Transverse colon (tissue), 4 donors: ENCODE measurements at places on chromosomes 6 and 20.

- DNase-seq: no peak
Measured at GRCh38 chr6:139600343-139600742, 225.9 kb upstream of the CITED2 start.

GRCh38 chr6:136895901-136896300, 26.2 kb upstream of the SLC35D3 start:
- no peak for DNase-seq

GRCh38 chr6:161403717-161404116, 129.9 kb upstream of the AGPAT4 start:
- no peak for DNase-seq

- peak; percentile 22 for DNase-seq
Measured at GRCh38 chr6:218153-219018, 73.9 kb upstream of the DUSP22 start.

GRCh38 chr20:61997891-61998290, 67.8 kb downstream of the TAF4 start:
- DNase-seq: no peak

GRCh38 chr6:86715676-86716075, 221.7 kb upstream of the HTR1E start:
- DNase-seq: no peak

DNA sequence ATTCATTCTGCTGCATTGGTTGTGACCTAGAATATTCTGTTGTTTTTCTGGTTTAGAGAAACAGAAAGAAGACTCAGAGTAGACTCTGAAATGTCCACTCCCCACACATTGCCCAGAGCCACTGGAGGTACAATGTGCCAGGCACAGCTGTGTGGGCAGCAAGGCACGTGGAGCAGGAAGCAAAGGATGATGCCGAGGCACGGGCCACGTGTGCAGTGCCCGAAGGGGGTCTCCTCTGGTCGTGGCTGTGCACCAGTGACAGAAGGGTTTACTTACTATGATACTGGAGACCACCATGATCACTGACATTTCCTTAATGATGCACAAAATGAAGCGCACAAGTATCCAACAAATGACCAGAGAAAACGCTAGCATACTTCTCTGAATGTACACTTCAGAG, 488.9 kb downstream of the PRKN start:
- DNase-seq: no peak

DNA sequence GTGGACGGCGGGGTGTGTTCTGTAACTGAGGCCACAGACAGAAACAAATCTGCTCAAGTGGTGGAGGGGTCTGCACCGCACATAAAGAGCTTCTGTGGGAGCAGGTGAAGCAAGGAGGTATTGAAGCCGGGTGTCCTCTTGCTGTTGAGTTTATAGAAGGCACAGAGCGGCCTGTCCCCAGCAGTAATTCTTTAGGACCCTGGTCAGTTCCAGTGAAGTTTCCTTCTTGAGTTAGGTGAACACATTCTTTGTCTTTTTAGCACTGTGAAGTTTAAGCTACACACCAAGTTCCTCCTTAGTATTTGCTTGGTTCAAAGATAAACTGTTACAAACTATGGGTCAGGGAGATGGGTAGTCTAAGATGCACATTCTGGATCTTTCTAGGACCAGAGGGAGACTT, 6.1 kb downstream of the PRDM1 start:
- no peak for DNase-seq

GRCh38 chr20:59299945-59300332, 472 bp upstream of the EDN3 start:
- DNase-seq: peak; percentile 86

- DNase-seq: no peak
Measured at GRCh38 chr20:9916761-9917160, 77.9 kb upstream of the PAK5 start.

DNA sequence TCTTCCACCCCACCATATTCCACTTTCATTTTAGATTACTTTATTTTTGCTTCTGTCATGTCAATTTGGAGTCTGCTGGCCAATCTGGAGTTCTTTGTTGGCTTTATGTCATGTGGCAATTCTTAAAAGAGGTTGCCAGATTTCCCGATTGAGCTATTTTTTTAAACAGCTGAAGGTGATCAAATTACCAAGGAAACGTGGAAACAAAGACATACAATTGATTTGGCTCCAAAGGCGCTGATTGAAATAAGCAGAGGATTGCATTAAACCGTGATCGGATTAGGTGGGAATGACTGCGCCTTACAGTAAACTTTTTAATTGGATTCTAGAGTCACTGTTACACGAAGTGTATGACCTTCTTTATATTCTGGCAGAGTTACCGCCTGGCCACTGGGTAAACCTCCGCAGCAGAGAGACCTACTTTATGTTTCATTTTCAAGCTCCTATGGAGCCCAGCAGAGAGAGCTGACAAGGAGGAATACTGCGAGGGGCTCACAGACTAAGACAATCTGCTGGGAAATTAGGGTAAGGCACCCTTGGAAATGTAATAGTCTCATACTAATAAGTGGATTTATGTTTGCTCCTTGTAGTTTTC, 37.9 kb downstream of the SIM1 start:
- DNase-seq: no peak
